ENCODE measurements at places on chromosomes 3 and 15.

- no peak for DNase-seq
Measured at GRCh38 chr15:28975766-28976179, 90.0 kb downstream of the APBA2 start.

DNA sequence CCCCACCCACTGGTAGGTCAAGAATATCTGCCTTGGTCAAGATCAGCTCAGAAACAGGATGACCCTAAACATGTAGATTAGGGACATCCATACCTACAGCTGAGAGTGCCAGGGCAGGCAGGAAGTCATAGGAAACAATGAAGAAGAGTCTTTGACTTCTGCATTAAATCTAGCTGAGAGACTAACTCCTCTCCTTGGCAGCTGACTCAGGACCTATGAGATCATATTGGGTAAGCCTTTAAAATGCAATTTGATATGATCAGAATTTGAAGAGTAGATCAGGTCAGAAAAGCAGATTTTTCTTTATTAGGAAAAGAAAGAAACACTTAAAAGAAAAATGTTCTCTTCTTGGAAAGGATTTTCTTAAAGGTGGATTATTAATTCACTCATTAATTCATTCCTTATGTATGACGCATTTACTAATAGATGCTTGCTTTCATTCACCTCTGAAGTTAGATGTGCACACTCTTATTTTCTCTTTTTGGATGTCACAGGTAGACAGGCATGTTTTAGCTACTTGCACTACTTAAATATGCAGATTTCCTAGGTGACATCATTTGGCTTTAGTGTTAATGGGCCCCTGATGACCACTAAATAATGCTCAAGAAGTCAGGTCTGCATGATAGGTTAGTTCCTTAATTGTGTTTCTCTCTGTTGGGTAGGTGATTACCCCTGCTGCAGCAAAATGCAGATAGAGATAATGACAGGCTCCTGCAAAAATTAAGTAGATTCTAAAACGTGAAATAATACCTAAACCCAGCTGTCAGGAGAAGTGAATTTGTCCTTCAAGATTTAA is 35.7 kb upstream of the GSK3B start:
- no peak for DNase-seq

- no peak for DNase-seq
Measured at GRCh38 chr3:42685363-42685881, at the start of gene KLHL40. TSS of gene KLHL40 (plus strand) at chr3:42685537. CDS start at chr3:42685619, 82 bp downstream.

- no peak for DNase-seq
Measured at GRCh38 chr3:17121336-17121735, 236.6 kb downstream of the PLCL2 start.

DNA sequence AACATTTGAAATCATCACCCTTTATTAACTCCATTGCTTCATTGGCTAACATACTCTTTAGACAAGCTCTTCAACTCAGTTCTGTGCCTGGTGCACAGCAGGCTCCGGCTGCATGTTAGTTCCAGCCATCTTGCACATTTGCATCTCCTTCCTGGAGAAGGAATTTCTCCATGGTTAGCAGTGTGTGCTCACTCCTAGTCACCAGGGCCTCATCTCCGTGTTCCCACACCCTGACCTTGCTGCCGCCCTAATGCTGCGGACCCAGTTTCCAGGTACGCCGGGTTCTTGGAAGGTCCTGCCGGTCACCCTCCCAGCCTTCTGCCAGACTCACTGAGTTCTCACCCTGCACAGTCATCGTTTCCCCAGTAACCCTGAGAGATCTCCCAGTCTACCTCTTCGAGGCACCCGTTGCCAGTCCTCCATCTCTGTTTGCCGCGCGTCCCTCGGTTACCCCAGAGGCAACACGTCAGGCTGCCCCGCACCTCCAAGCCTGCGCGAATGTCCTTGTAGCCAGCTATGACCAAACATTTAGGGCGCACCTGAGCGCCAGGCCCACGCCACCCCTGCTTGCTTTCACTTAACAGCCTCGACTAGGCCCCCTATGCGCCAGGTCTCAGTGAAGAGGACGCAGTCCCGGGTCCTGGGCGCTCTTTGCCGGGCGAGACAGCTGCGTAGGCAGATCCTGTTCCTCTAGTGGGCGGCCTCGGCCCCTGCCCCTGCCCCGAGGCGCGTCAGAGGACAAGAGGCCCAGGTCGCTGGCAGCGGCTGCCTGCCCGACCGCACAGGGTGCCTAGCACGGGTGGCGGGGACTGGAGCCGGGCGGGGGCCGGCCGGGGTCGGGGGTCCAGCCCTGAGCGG is 747 bp upstream of the ZNF592 start:
- DNase-seq, result peak; percentile 57

DNA sequence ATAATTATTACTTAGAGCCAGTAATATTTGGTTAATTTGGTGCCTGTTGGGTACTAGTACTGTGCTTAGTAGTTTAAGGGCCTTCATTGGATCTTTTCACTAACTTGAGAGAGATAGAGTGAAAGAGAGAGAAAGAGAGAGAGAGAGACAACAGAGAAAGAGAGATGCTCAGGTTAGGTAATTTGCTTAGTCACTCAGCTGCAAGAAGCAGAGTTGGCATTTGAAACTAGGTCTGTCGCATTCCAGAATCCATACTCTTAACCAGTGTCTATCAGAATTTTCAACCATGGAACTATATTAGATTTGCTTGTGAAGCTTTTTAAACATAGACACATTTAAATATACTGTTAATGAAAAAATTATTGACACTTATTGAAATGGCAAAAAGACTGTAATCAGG is 31.1 kb upstream of the NUDT16 start:
- DNase-seq, result no peak

DNA sequence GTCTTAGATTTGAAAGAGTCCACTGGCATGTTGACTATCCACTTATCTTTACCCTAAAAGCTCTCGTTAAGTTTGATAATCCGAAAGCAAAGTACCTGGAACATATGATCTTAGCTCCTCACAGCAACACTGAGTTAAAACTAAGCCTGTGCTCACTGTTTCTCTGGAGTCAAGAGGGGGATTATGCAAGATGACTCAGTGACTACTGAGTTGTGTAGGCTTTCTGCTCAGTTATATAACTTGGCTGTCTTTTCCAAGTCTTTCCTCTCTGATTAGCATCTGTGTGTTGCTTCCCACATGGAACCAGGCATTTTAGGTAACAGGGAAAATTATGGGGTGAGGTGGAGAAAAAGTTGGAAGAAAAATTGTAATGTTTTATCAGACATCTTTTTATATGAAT is 31.2 kb upstream of the MYO5C start:
- no peak for DNase-seq

DNA sequence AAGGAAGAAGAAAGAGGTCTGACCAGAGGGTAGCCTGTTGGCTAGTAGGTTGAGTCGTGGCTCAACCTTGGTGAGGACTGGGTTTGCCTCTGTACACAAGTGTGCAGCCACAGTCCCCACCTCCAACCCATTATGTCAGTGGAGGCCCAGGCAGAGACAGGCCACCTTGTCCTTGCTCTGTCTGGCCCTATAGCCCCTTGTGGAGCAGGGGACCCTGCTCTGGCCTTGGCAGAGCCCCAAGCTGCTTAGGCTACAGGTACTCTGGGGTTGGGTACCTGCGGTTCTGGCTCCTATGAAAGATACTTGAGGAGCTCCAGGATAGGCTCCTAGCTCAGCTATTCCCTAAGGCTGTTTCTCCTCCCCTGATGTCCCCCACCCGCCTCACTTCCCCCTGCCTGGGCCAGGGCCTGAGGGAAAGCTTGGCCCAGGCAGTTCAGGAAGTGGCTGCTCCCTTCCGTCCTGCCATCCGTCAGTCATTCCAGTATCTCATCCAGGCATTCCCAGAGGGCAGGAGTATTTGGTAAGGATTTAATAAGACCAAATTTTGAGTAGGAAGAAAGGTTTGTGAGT is 44.0 kb downstream of the FGD5 start:
- DNase-seq, result no peak

- DNase-seq, result no peak
Measured at GRCh38 chr15:66089049-66089448, 164.5 kb downstream of the MEGF11 start.

DNA sequence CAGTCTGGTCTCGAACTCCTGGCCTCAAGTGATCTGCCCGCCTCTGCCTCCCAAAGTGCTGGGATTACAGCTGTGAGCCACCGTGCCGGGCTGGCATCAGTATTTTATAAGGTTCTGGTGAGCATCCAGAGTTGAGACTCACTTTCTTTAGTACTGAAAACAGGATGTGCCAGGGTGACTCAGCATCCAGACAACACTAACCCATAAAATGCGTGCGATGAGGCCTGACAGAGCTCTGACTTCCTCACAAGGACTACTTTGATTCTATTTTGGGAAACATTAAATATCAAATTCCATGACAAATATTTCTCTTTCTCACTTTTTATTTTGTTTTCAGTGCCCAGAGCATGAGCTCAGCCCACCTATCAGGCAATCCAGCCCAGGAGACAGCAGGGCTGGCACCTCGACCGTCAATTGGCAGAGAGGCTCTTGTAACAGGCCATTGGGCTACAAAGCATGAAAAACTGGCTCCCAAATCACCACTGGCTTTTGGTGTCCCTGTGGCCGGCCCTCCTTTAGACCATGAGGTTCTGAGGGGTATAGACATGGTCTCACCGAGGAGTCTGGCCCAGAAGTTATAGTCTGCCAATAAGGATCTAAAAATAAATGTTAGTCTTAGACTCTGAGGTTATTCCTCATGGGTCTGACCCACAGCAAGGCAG is 75.0 kb downstream of the FEM1B start:
- DNase-seq, result peak; percentile 11

DNA sequence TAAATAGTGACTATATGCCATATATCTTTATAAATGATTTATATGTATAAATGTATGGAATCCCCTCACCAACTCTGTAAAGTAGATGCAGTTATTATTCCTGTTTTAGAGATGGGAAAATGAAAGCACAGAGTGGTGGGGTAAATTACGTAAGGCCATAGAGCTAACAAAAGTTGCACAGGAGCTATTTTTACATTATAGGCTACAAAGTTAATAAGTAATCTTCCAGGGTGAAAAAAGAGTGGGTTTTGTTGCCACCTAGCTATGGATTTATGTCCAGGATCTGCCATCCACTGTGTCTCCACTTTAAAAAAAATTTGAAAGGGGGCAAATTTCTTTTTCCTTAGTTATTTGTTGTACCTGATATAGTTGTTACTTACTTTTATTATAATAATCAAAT is 235.7 kb downstream of the MCTP2 start:
- DNase-seq, result no peak

DNA sequence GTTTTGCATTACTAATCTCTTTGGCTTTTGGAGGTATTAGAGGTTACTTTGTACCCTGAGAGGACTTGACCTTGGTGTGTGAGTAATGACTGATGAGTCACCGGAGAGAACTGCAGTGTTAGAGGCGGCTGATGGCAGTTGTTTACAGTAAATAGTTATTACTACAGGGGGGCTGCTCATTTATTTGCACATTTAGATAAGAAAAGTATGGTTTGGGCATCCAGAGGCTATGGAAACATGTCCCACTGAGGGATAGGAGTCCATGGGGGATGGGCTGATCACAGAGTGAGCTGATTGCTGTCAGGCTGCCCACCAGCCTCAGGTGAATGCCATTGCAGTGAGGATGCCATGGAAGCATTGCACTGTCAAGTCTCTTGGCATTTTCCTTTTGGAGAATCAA is 17.3 kb upstream of the STAC start:
- DNase-seq, result no peak

- no peak for DNase-seq
Measured at GRCh38 chr15:77138167-77138522, 67.2 kb upstream of the TSPAN3 start.

- no peak for DNase-seq
Measured at GRCh38 chr15:79474252-79474651, 42.1 kb downstream of the MINAR1 start.

DNA sequence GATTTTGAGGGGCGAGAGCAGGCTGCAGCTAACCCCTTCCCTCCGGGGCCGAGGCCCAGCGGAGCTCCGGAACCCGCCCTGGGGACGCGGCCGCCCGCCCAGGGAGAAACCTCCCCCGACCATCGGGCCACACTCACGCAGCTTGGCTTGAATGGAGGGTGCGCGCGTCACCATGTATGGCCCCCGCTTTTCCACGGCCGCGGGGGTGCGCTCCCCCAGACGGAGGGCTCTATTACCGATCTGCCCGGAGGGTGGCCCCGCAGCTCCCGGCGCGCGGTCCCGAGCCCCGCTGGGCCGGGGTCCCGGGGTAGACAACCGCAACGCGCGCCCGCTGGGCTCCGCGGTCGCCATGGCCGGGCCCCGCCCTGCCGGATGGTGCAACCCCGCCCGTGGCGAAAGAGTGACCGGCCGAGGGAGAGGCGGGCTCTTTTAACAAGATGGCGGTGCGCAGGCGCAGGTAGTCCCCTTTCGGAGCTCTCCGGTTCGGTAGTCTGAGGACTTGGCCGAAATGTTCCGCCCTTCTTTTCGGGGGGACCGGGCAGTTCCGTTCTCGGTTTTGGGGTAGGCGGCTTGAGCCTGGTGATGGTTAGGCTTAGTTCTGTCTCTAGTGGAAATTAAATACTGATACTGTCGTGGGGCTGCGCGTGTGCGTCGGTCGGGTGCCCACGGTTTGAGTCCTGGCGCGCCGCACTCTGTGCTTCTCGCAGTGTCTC is at the start of gene FAM219B:
Gene FAM219B (minus strand): TSS at position 402 of the 713 bp plus-strand sequence. CDS start 51 bp downstream, at position 351.
- peak; percentile 68 for DNase-seq

GRCh38 chr3:128548021-128548420 is 55.0 kb upstream of the GATA2 start:
- no peak for DNase-seq

DNA sequence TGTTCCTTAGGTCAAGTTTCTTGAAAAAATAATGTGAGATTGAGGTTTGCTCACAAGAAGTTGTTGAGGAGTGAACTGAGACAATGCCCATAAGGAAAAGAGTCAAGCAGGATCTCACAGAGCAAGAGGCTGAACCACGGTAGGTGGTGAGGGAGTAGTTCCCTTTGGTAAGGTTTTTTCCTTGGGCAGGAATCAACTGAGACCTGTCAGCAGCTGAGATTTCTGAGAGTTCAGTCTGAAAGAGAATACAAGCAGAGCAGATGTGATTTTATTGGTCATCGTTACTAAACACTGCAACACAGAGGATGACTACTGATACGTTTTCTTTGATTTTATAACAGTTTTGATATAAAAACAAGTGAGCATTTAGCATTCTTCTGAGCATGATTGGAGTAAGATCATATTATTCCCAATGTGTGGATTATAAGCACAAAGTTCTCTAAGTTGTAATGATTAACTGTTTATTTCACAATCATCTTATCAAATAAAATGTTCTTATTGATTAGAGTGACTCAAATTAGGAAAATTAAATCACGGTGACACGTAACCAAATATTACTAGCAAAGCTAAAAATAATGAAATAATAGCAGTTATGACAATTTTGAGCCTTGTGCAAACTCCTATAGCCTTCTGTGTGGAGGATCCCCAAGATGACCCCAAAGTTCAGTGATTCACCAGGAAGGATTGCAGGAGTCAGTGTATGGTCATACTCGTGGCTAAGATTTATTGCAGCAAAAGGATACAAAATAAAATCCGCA is 346.2 kb upstream of the ZNF717 start:
- DNase-seq, result no peak

- no peak for DNase-seq
Measured at GRCh38 chr3:103112273-103112672, 677.5 kb downstream of the ZPLD1 start.

- DNase-seq, result no peak
Measured at GRCh38 chr3:85005946-85006345, 47.2 kb downstream of the CADM2 start.
